ENCODE measurements at places on chromosomes 2 and 18.

GRCh38 chr2:216621292-216621691, 11.9 kb upstream of the IGFBP2 start:
- no peak for DNase-seq

- no peak for DNase-seq
These were observed 522.8 kb upstream of the CDH7 start for GRCh38 chr18:65227970-65228369.

DNA sequence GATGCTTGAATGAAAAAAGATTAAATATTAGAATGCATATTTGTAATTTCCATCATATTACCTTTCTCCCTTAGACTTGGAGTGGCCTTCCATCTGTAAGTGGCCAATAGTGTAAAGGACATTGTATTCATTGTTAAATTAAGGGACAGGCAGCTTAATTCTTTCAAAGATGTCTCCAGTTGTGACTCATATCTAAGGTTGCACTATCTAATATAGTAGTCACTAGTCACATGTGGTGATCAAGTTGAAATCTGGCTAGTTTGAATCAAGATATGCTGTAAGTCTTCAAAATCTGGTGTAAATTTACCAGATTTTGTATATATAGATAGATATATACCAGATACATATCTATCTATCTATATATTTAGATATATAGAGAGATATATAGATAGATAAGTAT, 52.4 kb upstream of the AGPS start:
- DNase-seq, result no peak

GRCh38 chr2:158818511-158818910, 23.4 kb downstream of the DAPL1 start:
- no peak for DNase-seq

GRCh38 chr2:101801496-101801895, 104.0 kb downstream of the MAP4K4 start:
- DNase-seq, result no peak

- no peak for DNase-seq
These were observed 31.7 kb downstream of the SPP2 start for GRCh38 chr2:234081970-234082822.

DNA sequence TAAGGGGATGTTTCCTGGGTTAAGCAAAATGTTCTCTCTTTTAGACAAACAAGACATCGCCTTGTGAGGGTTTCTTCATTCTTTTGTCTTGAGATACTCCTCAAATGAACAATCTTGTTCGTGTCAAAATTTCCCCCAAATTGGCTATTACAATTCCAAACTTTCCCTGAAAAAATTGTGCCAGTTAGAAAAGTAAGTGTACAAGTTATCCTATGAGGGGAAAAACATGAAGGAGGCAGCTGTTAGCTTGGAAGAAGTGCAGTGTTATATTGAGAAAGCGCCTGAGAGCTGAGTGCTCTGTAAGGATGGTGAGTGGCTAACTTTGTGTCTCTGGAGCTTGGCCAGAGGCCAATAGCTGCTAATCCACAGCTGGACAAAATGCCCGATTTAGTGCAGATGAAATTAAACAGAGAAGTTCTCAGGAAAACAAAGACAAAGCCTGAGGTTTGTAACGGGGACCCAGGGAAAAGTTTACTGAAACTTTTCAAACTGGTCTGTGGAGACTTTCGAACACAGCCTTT, 14.1 kb upstream of the PLEKHH2 start:
- DNase-seq, result no peak

- DNase-seq, result no peak
These were observed 666.5 kb downstream of the DCDC2C start for GRCh38 chr2:4369826-4370419.

DNA sequence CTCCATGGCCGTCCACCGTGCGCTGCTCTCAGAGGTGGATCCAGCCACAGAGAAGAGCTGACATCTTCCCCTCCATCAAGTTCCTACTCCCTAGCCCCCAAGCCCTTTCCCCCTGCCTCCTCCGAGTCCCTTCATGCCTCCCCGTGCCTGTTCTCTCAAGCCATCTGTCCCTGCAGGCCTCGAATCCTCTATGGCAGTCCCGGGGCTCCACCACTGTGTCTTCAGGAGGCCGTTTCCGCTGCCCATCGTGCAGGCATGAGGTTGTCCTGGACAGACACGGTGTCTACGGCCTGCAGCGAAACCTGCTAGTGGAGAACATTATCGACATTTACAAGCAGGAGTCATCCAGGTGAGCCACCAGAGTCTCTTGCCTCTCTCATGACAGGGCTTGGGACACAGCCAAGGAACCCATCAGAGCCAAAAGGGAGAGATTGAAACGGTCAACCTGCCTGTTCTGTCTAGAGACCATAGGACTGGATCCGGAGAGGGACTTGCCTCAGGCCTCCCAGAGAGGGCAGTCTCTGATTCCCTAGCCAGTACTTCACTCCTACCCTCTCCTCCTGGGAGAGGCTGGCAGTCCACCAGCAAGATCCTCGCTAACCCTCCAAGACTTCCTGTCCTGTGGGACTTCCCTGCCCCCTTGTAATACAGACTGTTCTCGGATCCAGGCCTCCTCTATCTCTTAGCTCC, 9.7 kb downstream of the UCN start:
- DNase-seq, result no peak

GRCh38 chr2:217643789-217644301, 358.9 kb downstream of the TNS1 start:
- no peak for DNase-seq

GRCh38 chr2:53473775-53474311, 293.8 kb upstream of the CHAC2 start:
- no peak for DNase-seq

- no peak for DNase-seq
These were observed 19.3 kb downstream of the IGFBP2 start for GRCh38 chr2:216652566-216652965.

DNA sequence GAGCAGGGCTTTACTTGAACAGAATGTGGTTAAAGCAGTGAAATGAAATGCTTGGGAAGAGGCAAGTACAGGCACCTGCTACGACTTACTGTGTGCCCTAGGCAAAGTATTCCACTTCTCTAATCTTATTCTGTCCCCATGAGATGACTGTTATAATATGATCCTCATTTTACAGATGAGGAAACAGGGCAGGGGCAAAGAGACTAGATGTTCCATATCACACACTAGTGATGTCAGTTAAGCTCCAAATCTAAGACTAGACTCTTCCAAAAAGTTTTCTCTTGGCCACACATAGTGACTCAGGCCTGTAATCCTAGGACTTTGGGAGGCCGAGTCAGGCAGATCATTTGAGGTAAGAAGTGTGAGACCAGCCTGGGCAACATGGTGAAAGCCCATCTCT, 235.0 kb downstream of the SETBP1 start:
- DNase-seq, result no peak

- no peak for DNase-seq
These were observed 43.2 kb downstream of the SP140 start for GRCh38 chr2:230268606-230269243.

GRCh38 chr2:2331881-2332280, 806 bp upstream of the MYT1L start:
- DNase-seq, result no peak

DNA sequence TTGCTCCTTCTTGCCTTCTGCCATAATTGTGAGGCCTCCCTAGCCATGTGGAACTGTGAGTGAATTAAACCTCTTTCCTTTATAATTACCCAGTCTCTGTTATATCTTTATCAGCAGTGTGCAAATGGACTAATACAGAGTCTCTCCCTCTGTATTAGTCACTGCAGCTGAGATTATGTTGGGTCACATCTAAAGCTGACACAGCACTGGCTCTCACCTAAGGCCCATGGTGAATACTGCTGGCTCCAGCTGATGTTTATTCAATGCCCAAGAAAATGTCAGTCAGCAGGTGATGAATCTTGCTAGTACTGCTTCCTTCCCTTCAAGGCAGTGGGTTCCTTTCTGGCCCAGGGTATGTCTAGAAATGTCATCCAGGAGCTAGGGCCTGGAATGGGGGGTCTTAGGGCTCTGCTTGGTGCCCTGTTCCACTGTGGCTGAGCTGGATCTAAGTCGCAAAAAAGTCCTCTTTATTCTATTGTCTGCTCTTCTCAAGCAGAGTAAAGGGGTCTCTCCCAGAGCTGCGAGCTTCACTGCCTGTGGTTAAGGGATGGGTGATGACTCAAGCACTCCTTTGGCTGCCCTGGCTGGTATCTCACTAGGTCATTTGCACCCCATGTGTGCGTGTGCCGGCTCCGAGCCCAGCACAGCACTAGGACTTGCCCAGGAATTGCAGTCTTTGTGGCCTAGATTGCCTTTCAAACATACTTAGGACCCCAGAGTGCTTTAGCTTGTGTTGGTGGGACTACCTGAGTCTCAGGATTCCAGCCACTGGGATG, 29.9 kb downstream of the PPP1R1C start:
- DNase-seq, result no peak

DNA sequence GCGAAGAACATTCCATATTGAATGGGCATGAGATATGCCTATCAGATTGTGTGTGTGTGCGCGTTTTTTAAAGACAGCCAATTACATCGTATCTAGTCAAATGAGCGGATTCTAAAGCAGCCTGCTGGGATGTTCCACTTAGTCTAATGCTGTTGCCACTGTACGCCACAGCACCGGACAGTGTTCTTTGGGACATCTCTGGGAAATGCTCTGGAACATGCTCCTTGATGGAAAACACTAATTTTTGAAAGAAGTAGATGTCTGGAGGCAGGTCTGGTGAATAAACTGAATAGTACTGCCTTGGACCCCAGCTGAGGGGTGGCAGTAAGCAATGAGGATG, 3.6 kb upstream of the TMEM150A start:
- no peak for DNase-seq

- no peak for DNase-seq
These were observed 82.5 kb downstream of the THNSL2 start for GRCh38 chr2:88252646-88253045.
